ENCODE measurements at places on chromosomes 5 and 9. TPM values are rescaled to one million over a fixed set of nuclear protein-coding genes. Genes with fewer than 3 reads are reported as not detected.

DNA sequence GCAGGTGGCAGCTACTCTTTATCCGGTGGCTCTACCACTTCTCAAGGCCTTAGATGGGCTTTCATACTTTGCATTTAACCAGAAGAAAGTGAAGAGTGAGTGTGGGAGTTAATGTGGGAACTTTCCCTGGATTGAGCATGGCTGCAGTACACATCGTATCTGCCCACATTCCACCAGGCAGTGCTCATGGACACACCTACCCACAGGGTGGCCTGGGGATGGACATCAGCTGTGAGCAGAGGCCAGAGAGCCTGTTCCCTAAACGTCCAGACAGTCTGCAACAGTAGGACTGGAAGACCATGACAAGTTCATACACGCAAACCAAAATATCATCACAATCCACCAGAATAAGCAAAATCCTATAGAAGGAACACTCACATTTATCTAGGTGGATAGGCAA lies 213.8 kb downstream of the IRX1 start:
- DNase-seq = no peak

- DNase-seq = no peak
Observed at GRCh38 chr9:114350636-114351401, 21.1 kb downstream of the ORM2 start.

DNA sequence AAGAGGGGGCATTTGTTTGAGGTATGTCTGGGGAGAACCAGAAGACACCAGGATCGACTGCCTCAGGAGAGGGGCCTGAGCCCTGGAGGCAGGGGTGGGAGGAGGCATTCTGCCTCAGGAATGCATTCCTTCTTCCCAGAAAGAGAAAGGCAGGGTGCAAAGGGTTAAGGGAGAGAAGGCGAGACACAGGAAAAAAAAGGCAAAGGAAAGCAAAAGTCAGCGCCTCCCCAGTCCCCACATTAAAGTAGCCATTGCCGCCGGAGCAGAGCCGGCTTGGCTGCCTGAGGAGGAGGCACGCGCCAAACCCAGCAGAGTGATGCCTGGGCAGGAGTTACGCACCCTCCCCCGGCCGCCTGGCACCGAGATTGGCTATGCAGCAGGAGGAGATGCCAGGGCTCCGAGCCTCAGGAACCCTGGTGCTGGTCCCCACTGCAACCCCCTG lies 123.8 kb upstream of the PHYKPL start:
- no peak for DNase-seq

DNA sequence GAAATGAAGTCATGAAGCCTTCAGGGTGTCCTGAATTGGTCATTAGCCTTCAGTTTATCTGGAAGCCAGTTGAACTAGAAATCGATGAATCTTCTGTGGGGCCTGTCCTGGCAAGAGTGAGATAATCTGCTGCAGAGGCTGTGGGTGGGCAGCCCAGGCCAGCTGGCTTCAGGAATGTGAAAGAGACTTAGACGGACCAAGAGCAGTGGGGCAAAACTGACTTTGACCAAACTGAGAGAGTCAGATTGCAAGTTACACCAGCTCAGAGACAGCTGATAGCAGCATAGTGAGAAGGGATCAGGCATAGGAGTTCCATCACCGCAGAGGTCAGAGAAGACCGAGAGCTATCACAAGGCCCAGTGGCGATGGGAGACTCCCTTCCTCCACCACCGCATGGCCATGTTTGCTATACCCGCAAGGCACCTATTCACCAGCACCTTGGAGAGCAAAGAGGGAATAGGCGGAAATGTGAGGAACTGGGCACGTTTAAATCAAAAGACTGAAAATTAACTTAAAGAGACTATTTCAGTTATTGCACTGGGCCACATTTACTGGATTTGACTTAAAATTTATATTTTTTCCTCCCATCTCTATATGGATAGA lies 50.0 kb upstream of the GLIS3 start:
- DNase-seq = no peak

GRCh38 chr5:113042491-113043243 lies 66.1 kb downstream of the DCP2 start:
- DNase-seq = no peak

DNA sequence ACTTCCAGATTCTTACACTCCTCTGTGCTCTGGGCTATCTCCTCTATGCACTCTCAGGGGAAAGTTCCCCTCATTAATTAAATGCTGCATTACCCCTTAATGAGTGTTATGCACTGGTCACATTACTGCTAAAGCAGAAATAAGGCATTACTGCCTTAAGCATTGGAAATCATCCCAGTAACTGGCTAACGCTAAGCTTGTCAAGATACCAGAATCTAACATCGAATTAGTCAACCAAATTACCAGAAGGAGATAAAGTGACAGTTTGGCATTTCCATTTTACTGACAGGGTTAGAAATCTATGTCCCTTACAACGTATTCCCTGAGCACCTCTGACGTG lies 69.5 kb upstream of the FAM169A start:
- no peak for DNase-seq

DNA sequence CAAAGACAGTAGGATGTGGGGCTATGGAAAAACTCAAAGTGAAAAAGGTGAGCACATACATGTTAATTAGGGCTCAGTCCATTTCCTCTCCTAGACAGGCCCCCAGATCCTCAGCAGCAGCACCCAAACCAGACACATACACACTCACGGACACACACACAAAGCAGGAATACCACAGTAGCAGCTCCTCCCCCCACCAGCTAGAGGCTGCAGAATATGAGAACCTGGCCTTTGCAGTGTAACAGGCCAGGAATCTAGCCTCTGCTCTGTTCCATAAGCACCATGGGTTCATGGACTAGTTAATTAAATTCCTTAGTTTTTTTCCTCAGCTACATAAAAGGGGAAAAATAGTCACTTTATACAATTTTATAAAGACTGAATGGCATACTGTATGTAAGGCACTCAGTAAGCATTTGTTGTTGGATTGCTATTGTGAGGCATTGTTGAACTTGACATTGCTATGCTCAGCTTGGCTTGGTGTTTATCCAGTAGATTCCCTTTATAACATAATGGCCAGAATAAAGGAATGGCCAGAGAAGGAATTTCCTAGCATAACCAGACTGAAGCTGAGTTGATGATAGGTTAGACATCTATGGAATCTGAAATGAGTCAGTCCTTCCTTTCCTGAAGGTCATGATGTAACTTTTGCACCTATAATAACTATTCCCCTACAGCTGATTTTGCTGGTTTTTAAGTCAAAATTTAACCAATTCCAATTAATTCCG lies 186.8 kb downstream of the SEMA5A start:
- peak; percentile 11 for DNase-seq

- DNase-seq = peak; percentile 72
Observed at GRCh38 chr9:16615451-16615850, 255.0 kb downstream of the BNC2 start.

GRCh38 chr9:105127863-105128220 lies 116.6 kb upstream of the SLC44A1 start:
- DNase-seq = no peak

DNA sequence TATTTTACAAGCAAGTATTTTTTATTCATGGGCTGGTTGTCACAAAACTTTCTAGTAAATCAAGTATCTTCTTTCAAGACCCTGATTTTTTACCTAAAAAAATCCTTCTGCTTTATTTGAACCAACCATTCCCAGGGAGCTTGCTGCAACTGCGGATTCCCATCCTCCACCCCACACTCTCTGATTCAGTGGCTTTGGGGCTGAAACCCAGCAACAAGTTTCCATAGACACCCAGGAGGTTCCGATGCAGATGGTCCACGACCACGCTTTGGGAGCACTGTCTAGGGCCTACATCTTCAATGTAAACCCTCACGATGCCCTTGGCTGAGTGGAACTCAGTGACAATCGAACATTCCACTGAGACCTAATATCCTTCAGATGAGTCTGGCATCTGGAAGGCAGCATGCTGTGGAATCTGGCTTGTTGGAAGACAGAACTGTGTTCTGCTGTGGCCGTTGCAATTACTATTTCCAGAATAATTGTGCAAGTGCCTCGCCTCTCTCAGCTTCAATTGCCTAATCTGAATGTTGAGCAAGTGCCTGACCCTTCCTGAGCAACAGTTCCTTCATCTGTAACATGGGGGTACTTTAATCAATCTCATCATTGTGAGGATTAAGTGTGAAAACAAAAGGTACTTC lies 105.1 kb downstream of the INSYN2B start:
- DNase-seq = no peak

LIX1 gene
- not detected for total RNA-seq

HDHD3 gene
- 11.9 TPM for total RNA-seq

PCA3 gene
- 0.25 TPM for total RNA-seq

RPL12 gene
- total RNA-seq = 1,395 TPM

Data from dermis microvascular lymphatic vessel endothelial cell (primary cell).